ENCODE measurements at places on chromosomes 6 and 20. TPM values are rescaled to one million over a fixed set of nuclear protein-coding genes. Genes with fewer than 3 reads are reported as not detected.

DNA sequence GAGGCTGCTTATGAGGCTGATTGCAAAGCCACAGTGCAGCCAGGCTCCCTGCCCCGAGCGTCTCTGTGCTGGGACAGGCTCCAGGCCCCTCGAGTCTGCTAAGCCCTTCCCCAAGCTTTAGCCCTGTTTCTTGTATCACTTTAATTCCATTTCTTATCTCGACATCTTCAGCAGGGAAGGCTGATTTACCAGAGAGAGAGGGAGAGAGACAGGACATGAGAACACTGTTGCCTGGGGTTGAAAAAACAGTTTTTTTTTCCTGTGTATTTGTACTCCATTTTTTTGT is 386.5 kb downstream of the SMOC2 start:
- no peaks in the 10 kb centered on the region for H3K27me3 ChIP-seq
- H3K4me1 ChIP-seq: peaks cover 13% of the 10 kb centered on the region
- no peak overlapping the region for H3K27ac ChIP-seq

C6orf141 gene
- 3.9 TPM for total RNA-seq

- no peaks in the 10 kb centered on the region for H3K4me1 ChIP-seq
- no peaks in the 10 kb centered on the region for H3K27me3 ChIP-seq
- H3K4me3 ChIP-seq: no peak overlapping the region
- no peak for DNase-seq
- H3K36me3 ChIP-seq: no peaks in the 10 kb centered on the region
- no peak overlapping the region for H3K27ac ChIP-seq
These were observed 536.9 kb upstream of the CDH4 start for GRCh38 chr20:60715172-60715571.

DNA sequence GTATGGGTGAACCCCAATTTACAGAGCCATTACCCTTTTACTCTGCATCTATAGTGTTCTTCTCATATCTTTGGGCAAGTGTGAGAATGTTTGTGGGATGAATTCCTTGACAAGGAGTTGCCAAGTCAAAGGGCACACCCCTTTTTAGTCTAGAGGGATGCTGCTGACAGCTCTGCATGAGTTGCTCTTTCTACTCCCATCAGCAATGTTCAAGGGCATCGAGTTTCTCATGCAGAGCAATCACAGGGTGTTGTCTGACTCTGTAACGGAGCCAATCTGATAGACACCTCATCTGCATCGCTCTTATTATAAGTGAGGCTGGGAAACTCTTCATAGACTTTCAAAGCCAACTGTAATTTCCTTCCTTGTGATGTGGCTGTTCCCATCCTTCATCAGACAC is 77.4 kb downstream of the EDN3 start:
- peaks cover 20% of the 10 kb centered on the region for H3K27me3 ChIP-seq
- no peak overlapping the region for H3K4me3 ChIP-seq
- H3K4me1 ChIP-seq: no peaks in the 10 kb centered on the region
- no peaks in the 10 kb centered on the region for H3K36me3 ChIP-seq
- H3K27ac ChIP-seq: no peak overlapping the region

PPP1R14C gene
- total RNA-seq: not detected

DNA sequence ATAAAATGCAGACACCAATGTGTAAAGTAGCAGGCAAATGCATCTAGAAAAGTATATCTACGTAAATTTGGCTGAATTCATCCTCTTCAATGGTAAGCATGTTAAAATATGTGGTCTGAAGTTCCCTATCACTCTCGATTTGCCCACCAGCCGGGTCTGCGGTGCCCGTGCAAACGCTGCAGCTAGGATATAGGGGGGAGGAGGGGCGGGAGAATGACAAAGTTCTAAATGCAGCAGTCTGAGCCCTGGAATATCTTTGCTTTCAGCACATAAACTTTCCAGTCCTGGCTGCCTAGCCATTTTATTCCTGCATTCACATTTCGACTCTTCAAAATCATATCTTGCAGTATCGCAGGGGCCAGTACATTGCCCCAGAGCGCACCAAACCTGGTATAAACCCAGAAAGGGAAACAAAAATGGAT is 708 bp downstream of the NRN1 start:
- no peaks in the 10 kb centered on the region for H3K36me3 ChIP-seq
- H3K27ac ChIP-seq: peak overlapping the region; percentile 74
- H3K4me3 ChIP-seq: peak overlapping the region; percentile 45
- no peak for DNase-seq
- H3K4me1 ChIP-seq: peaks cover 54% of the 10 kb centered on the region
